Smooth muscle cell of the coronary artery (primary cell): ENCODE measurements at places on chromosomes 12 and 14. TPM values are rescaled to one million over a fixed set of nuclear protein-coding genes. Genes with fewer than 3 reads are reported as not detected.

KLRC1 gene
- total RNA-seq, result not detected in 2 replicates

GOLGA3 gene
- 145 and 157 TPM in 2 replicates for total RNA-seq

GLT8D2 gene
- total RNA-seq, result 11.9 and 46.4 TPM in 2 replicates

TMEM119 gene
- 6.1 and 102 TPM in 2 replicates for total RNA-seq

TDP1 gene
- 10.6 and 15.7 TPM in 2 replicates for total RNA-seq

TMEM116 gene
- total RNA-seq, result 3.5 and 10.4 TPM in 2 replicates

OR4E2 gene
- not detected in 2 replicates for total RNA-seq

NINJ2 gene
- 0.47 and 0.98 TPM in 2 replicates for total RNA-seq

RIMKLB gene
- total RNA-seq, result 25.0 and 35.6 TPM in 2 replicates

TAS2R20 gene
- total RNA-seq, result 1.9 and 2.3 TPM in 2 replicates

HOXC5 gene
- total RNA-seq, result 0.12 TPM in 1 of 2 replicates, not detected in the other

SALL2 gene
- total RNA-seq, result 2.0 and 2.9 TPM in 2 replicates

OLR1 gene
- total RNA-seq, result not detected in 2 replicates
